ENCODE measurements at places on chromosomes 13 and 19.

DNA sequence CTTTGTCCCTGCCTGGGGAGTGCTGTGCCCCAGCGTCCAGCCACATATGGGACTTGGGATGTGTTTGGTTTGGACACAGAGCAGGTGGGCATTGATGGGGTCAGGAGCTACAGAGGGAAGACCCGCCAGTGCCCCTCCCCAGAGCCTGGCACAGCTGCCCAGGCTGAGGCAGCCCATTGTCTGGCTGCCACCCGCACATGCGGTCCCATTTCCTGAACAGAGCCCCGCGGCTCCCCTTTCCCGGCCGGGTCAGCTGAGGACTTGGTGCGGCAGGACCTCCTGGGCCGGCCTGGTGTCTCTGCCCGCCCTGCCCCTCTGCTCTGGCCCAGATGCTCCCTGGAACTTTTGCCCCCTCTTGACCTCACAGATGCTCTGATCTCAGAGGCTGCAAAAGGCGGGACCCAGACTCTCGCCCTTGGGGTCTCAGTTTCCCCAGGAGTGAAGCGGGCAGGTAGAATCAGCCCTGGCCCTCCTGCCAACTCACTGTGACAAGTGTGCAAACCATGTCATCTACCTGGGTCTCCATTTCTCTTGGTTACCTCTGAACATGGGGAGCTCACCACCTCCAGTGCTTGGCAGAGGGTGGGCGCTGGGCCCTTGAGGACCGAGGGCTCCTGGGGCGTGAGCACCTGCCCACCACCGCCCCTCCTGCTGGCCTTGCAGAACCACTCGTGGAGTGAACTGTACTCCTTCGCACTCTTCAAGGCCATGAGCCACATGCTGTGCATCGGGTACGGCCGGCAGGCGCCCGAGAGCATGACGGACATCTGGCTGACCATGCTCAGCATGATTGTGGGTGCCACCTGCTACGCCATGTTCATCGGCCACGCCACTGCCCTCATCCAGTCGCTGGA is 17.8 kb downstream of the HCN2 start:
- no peak for DNase-seq

- no peak for DNase-seq
Measured at GRCh38 chr13:89862691-89863036, 1484.8 kb upstream of the MIR17HG start.

- no peak for DNase-seq
Measured at GRCh38 chr13:45630791-45631190, 15.3 kb upstream of the ERICH6B start.

GRCh38 chr19:16677055-16677454 is 16.1 kb downstream of the TMEM38A start:
- DNase-seq = no peak

GRCh38 chr19:21765151-21765550 is 2.2 kb downstream of the ZNF100 start:
- DNase-seq = no peak

- DNase-seq = no peak
Measured at GRCh38 chr13:89267734-89268133, 1596.6 kb downstream of the SLITRK5 start.

- no peak for DNase-seq
Measured at GRCh38 chr19:55554302-55554701, 9.0 kb upstream of the SBK3 start.

DNA sequence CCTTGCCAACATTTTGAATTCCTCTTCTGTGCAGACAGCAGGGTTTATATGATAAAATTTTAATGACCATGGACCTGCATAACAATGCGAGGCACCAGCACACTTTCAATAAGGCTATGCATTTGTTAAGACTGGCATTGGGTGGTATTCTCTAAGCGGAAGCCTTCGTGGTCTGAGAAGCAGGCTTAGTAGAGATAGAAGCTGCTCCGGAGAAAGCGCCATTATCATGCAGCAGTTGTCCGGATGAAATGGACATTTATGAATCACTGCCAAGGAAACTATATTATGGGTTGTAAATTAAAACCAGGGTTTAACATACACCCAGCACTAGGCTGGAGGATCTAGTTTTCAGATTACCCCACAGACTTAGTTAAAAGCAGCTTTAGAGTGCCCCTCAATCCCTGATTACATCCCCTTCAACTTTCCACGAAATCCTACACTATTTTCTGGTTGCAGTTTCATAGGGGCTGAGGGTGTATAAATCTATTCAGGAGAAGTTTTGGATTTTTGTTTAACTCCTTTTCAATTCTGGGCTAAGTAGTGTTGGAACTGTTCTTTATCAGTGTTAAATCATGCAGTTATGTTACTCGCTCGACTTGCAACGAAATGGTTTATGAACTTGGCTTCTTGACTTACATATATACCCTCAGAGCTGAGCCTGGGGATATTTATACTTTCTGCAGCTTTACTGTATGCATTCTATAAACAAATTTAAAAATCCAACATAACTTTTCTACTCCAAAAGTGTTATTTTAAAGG is 193.3 kb downstream of the PCDH9 start:
- DNase-seq = no peak

- DNase-seq = no peak
Measured at GRCh38 chr13:83634601-83635000, 247.7 kb downstream of the SLITRK1 start.

DNA sequence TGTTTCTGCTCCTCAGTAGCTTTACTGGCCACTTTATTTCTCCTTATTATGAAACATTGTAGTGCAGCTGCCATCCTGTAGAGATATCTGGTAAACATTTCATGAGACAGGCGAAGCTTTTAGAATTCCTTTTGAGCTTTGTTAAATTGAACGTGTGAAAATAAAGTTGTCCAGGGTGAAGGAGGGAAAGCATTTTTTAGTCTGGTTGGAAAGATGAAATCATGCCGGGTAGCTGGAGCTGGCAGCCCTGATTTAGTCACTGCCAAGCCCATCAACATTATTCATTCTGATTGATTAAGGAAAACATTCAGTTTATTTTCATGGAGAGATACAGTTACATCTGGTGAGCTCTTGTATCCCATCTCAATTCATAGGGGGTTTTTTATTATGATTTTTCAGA is 326.2 kb upstream of the GPC6 start:
- DNase-seq = no peak

DNA sequence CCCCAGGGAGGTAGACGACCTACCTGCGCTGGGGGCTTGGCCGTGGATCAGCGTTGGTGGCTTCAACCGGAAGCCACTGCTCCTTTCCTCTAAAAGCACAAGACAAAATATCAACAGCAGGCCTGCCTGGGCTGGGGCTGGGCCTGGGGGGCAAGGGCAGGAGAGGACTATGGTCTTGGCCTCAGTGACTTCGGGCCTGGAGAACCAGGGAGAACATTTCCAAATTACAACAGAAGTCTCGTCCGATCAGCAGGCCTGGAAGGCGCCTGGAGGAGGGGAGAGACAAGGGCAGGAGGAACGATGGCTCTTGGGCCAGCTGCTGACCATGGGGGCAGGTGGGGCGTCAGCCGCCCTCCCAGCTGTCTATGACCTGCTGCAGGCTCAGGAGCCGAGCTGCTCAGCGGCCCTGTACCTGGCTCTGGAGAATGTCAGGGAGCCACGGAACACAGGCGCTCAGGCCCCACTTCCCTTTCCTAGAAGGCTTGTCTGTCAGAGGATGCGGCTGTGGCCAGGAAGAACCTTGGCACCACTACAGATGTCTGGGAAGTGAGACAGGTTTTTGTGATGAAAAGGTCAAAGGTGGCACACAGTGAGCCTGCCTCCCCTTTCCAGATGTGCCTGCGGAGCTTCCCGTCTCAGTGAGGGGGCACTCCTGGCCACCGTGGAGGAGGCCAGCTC is 19.5 kb downstream of the CAPS start:
- DNase-seq = no peak

DNA sequence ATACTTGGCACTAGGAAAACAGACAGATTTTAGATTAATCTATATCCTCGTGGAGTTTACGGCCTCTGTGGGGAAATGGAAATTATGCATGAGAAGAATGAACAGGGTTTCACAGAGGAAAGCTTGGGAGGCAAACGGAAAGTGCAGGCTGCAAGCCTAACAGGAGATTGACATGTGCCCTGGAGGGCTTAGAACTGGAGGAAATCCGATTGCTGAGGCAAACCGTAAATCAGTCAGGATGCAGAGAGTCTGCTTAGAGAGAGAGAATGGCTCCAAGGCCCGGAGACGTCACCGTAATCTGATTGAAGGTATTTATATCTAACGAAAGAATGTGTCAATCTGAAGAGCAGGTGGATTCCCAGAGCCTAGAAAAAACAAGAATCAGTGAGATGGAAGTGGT is 143.2 kb downstream of the KATNAL1 start:
- DNase-seq = no peak

GRCh38 chr13:78595495-78596398 is 7.6 kb downstream of the POU4F1 start:
- DNase-seq = no peak

- DNase-seq = no peak
Measured at GRCh38 chr19:4508698-4509097, 9.6 kb downstream of the PLIN4 start.

GRCh38 chr13:113559901-113560644 is 24.5 kb upstream of the TFDP1 start:
- peak; percentile 27 for DNase-seq

DNA sequence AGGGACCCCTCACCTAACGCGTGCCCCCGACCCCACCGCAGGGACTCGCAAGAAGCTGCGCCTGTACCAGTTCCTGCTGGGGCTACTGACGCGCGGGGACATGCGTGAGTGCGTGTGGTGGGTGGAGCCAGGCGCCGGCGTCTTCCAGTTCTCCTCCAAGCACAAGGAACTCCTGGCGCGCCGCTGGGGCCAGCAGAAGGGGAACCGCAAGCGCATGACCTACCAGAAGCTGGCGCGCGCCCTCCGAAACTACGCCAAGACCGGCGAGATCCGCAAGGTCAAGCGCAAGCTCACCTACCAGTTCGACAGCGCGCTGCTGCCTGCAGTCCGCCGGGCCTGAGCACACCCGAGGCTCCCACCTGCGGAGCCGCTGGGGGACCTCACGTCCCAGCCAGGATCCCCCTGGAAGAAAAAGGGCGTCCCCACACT is 4.7 kb upstream of the MYBPC2 start:
- peak; percentile 96 for DNase-seq

DNA sequence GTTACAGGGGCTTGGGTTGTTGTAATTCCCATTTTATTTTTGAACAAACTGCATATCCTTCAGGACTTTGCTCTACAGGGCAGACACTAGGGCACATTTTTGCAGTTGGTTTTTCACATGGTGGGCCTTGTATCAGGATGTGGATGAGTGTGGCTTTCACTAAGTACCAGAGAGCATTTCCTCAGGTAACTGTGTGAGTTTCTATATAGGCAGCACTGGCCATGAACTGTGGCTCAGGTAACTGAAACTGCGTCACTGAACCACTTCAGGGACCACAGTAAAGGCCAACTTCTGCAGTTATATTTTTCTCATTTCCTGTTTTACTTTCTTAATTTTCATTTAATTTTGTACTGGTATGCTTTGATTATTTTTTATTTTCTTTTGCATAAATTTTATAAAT is 166.5 kb downstream of the ZNF486 start:
- DNase-seq = no peak

GRCh38 chr19:11480715-11481533 is at the start of gene ELAVL3:
TSS of gene ELAVL3 (minus strand) at chr19:11481046. CDS start at chr19:11480608, 438 bp downstream.
- no peak for DNase-seq

GRCh38 chr19:48987323-48987722 is 5.8 kb downstream of the GYS1 start:
- no peak for DNase-seq

- DNase-seq = no peak
Measured at GRCh38 chr13:46210362-46211083, 1.2 kb upstream of the LRRC63 start.

- no peak for DNase-seq
Measured at GRCh38 chr19:6234527-6234926, 45.2 kb downstream of the MLLT1 start.

GRCh38 chr13:61109741-61110140 is 305.9 kb downstream of the PCDH20 start:
- no peak for DNase-seq

DNA sequence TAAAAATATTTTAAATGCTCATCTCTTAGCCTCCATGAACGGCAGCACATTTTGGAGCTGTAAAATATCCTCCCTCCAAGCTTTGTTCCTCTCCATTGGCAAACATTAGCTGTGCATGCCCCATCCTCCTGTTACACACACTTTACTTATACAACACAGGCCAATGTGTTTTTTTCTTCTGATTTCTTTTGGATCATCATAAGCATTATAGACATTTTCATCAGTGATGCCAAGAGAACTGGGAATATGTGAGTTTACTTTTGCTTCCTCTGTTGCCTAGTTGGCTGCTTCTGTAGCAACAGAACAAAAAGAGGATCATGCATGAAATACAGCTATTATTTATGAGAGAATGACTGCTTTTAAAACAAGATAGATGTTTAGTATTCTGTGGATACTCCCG is 142.6 kb downstream of the PCDH9 start:
- no peak for DNase-seq

GRCh38 chr13:78759704-78760103 is 100.7 kb upstream of the OBI1 start:
- DNase-seq = no peak

GRCh38 chr13:41032691-41033376 is 13.7 kb upstream of the ELF1 start:
- no peak for DNase-seq

DNA sequence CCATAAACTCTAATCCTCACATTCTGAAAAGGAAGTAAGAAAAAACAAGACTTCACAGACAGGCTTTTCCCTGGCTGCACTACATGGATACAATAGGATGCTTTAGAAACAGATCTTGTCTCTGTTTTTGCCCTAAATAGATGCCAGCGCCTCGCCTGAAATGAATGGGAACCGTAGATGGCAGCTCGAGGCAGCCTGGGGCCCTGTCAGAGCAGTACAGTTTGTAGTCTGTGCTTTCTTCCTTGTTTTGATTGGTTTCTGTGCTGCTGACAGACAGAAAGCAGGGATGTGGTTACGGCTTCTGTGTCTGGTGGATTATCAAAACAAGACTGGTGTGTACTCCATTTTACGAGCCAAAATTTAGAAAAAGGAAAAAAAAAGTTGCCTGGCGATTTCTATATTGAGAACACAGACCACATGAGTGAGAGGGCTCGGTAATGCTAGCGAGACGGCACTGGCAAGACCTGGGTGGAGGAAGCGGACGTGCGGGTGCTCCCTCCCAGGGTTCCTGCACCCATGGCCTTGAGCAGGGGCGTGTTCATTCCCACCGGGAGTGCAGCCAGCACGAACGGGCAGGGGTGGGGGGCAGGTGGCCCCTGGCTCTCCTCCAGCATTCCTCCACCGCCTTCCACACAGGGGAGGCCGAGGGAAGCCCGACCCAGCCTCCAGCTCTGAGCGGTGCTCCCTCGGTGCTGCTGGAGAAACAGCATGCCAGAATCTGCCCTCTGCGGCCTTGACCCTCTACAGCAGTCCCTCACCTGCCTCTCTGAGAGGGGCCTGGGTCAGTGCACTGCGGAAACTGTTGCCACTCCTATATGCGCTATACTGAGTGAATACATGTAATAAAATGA is 37.6 kb upstream of the C1QTNF9 start:
- DNase-seq = peak; percentile 79
